ENCODE measurements at places on chromosomes 1 and 21.

DNA sequence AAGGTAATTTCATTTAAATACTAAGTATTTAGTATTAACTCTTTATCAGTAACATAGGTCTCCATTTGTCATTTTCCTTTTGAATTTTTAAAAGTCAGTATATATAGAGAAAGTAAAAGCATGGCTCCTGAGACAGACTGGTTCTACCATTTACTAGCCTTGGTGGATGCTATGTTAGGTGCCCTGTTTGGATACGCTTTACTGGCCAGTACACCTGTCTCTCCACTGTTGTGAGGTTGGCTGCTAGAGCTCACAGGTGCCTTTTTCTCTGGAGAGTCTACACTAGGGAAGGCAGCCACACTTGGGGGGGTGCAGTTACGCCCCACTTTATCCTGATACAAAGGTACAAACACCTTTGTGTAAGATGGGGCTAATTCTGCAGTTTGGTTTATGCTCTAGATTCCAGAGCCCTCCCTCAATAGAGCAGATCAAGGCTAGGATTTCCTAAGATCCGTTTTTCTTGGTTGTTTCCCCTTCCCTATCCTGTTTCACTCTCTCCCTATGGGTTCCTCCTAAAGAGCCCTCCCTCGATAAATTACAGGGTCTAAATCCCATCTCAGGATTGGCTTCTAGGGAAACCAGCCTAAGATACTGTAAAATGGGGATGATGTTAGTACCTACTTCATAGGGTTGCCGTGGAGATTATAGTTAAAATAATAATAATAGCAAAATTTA lies 5.6 kb upstream of the GPSM2 start:
- DNase-seq = no peak

GRCh38 chr1:171290621-171291020 lies 23.4 kb upstream of the FMO4 start:
- no peak for DNase-seq

- DNase-seq = no peak
Observed at GRCh38 chr1:11184973-11185372, 4.2 kb upstream of the ANGPTL7 start.

GRCh38 chr1:209008586-209008985 lies 574.9 kb upstream of the CAMK1G start:
- no peak for DNase-seq

GRCh38 chr1:70672442-70672888 lies 261.4 kb downstream of the CTH start:
- no peak for DNase-seq

DNA sequence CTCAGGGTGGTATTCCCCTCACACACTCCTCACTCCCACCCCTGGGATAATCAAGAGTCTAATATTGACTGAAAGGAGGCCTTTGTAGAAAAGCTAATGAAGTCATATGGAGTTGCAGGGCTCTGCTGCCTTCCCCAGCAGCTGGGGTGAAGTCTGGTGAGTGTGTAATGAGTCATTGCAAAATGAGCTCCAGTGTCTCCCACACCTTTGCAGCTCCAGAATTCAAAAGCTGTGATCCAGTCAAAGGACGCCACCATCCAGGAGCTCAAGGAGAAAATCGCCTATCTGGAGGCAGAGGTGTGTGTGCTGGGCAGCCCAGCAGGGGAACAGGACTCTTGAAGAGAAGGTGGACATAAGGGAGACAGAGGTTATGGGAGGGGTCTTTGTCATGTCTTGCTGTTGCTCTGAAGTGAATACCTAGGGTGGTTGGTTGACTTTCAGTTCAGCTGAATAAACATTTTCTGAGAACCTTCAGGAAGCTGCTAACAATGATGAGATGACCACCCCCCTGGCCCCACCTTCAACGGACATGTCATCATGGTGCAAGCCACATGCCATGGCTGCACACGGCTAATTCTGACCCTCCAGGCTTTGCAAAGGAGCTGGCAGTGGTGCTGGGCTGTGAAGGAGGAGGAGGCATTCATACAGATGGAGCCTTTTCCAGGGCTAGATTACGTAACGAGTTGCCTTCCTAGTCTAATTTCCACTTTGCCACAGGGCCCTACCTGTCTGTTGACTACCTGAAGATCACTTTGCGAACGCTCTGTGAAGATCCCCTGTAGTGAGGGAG lies 32.2 kb upstream of the SNX27 start:
- no peak for DNase-seq

GRCh38 chr1:227437495-227438008 lies 119.3 kb upstream of the CDC42BPA start:
- DNase-seq = peak; percentile 54

- no peak for DNase-seq
Observed at GRCh38 chr21:38490411-38491020, 7.8 kb downstream of the ERG start.

DNA sequence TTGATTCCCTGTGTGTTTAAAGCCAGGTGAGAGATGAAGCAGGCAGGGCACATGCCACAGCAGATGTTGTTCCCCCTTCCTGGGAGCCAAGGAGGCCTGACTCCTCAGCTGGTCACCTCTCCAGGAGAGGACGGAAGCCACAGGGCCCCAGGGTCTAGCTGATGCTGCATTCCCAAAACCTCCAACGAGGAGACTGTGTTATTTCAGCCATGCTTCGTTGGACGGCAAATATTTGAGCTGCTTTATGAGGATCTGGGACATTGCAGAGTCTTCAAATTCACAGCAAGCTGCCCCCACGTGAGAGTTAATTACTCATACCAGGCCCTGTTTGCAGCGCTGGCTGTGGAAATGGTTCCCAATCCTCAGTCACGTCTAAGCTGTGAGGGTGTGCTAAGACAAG lies 85.3 kb downstream of the CDC7 start:
- peak; percentile 88 for DNase-seq

- DNase-seq = no peak
Observed at GRCh38 chr1:40313329-40313957, 3.6 kb downstream of the COL9A2 start.

DNA sequence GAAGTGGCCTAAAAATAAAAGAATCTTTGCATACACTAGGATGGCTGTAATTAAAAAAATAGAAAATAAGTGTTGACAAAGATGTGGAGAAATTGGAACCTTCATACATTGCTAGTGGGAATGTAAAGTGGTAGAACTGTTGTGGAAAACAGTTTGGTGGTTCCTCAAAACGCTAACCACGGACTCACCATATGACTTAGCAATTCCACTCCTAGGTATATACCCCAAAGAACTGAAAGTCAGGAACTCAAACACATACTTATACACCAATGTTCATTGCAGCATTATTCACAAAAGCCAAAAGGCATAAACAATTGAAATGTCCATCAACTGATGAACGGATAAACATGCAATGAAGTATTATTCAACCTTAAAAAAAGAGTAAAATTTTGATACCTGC lies 10.8 kb upstream of the HMGCL start:
- no peak for DNase-seq

- no peak for DNase-seq
Observed at GRCh38 chr1:44707959-44708831, 22.8 kb downstream of the RNU5D-1 start.

DNA sequence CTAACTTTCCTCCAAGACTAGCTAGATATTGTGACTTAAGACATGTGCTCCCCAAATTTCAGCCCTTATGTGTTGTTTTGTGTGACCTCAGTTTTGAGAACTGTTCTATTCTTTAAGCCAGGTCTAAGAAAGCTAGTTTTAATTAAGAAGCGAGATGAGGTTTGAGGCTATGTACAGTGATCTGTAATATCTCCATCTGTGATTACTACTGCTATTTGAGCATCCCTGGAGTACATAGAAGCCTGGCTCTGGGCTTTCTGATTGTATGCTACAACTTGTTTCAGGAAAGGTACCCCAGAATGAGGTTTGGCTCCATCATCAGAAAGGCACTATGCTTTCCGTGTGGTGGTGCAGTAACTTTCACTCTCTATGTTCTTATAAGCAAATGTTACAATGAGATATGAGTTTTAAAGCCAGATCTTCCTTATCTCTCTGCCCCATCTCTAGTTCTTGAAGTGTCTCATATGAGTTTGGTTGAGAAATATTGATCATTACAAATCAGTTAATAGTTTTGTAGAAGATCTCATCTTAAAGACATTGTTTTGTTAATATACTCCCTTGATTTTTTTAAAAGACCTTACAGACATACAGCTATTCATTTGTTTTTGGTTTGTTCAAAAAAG lies 605 bp downstream of the RGS4 start:
- DNase-seq = no peak

- DNase-seq = no peak
Observed at GRCh38 chr1:115041654-115042053, 12.0 kb downstream of the TSHB start.

DNA sequence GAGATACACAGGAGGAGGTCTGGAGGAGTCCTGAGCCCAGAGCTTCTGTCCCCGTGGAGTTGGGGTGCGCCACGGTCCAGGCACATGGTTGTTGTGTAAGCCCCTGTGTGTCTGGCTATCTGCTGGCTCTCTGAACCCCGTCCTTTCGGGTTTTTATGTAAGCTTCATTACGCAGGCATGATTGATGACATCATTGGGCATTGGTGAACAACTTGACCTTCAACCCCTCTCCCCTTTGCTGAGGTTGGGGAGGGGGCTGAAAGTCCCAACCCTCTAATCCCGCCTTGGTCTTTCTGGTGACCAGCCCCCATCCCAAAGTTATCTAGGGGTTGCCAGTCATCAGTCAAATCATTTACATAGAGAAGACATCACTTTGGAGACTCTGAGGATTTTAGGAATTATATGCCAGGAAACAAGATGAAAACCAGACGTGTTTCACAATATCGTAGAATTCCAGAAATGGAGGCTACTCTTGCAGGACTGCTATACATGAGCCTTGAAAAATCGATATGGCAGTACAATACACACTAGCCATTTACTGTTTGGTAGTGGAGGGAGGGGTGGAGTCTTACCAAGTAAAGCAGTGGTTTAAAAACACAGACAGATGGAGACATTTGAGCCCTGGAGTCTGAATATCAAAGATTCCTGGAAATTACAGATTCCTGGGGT lies 69.8 kb upstream of the SCAF4 start:
- DNase-seq = no peak

DNA sequence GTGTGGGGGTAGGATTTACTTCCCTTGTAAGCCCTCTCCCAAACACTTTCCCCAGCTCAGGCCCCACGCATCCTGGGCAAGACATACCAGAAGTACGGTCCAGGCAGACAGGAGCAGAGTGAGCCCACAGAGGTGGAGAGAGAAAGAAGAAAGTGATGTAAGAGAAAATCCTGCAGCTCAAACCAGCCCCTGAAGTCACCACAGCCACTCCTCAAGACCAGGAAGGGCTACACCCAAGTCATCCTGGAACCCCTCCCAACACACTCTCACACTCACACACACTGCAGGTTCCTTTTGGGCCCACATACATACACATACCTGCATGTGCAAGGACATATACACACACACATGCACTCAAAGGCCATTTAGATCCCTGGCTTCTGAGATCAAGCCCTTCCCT lies 106.8 kb downstream of the SYT2 start:
- DNase-seq = no peak

DNA sequence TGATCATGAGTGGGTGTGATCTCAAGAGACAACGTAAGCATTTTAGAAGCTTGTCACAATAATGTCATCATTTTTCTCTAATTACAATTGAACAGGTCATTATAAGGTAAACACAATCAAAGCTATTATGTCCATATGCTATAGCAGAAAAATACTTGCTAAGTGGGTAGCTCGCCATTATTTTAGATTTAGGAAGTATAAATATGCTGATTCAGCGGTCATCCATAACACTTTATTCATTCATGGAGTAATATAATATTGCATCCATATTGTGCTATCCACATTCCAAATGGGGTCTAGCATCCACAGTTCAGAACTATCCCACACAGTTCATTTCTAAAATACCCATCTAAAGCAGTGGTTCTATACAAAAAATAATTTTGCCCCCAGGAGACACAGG lies 8.4 kb downstream of the KRTAP15-1 start:
- DNase-seq = no peak

- peak; percentile 22 for DNase-seq
Observed at GRCh38 chr1:7784492-7785071, 491 bp downstream of the PER3 start.

GRCh38 chr1:28921286-28921869 lies 7.0 kb downstream of the EPB41 start:
- no peak for DNase-seq

GRCh38 chr1:82946096-82946605 lies 1052.8 kb downstream of the TTLL7 start:
- DNase-seq = no peak

DNA sequence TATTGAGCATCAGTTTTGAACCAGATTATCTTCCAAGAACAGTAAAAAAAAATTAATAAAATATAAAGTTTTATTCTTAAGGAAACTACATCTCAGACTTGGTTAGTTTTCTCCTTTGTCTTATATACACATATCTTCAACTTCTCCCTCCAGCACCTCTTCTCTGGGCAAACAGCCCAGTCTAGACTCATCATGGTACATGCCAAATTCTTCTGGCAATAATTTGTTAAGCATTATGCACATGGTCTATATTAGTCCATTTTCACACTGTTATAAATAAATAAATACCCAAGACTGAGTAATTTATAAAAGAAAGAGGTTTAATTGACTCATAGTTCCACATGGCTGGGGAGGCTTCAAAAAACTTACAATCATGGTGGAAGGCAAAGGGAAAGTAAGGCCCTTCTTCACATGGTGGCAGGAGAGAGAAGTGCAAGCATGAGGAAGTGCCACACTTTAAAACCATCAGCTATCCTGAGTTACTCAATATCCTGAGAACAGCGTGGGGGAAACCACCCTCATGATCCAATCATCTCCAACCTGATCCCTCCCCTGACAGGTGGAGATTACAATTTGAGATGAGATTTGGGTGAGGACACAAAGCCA lies 108.7 kb upstream of the RNPC3 start:
- DNase-seq = no peak

- DNase-seq = no peak
Observed at GRCh38 chr1:212287261-212287895, 2.2 kb downstream of the PPP2R5A start.

- no peak for DNase-seq
Observed at GRCh38 chr1:152871731-152872126, 6.4 kb upstream of the SMCP start.

GRCh38 chr1:165826565-165827267 lies 698 bp upstream of the UCK2 start:
- peak; percentile 11 for DNase-seq

- no peak for DNase-seq
Observed at GRCh38 chr1:218273762-218274479, 11.2 kb upstream of the RRP15 start.

- no peak for DNase-seq
Observed at GRCh38 chr1:77438236-77438913, 156.6 kb downstream of the AK5 start.

DNA sequence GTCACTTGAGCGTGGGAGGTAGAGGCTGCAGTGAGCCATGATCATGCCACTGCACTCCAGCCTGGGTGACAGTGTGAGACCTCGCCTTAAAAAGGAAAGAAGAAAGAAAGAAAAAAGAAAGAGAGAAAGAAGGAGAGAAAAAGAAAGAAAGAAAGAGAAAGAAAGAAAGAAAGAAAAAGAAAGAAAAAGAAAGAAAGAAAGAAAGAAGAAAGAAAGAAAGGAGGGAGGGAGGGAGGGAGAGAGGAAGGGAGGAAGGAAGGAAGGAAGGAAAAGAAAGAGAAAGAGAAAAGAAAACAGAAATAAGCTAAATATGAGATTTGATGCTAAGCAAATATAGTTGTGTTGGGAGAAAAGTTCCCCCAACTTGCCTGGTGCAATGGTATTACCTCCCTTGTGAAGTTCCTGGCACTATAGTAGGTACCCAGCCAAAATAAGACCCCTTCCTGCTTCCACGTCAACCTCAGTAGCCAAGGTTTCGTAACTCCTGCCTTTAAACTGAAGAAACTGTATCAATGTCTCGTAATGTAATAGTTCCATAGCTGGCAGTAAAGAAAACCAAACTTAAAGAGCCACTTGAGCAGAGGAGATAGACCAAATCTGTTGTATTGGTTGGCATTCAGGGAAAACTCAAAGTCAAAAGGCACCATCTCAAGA lies 88.1 kb upstream of the HNRNPU start:
- DNase-seq = no peak

Data from renal pelvis (tissue), 12 donors.